ENCODE measurements at places on chromosomes 4 and X.

GRCh38 chr4:24137671-24138601 lies 248.1 kb upstream of the PPARGC1A start:
- DNase-seq: no peak

- DNase-seq: no peak
Measured at GRCh38 chrX:149074398-149074797, 430.7 kb downstream of the IDS start.

GRCh38 chr4:99715286-99715685 lies 57.7 kb upstream of the C4orf54 start:
- no peak for DNase-seq

DNA sequence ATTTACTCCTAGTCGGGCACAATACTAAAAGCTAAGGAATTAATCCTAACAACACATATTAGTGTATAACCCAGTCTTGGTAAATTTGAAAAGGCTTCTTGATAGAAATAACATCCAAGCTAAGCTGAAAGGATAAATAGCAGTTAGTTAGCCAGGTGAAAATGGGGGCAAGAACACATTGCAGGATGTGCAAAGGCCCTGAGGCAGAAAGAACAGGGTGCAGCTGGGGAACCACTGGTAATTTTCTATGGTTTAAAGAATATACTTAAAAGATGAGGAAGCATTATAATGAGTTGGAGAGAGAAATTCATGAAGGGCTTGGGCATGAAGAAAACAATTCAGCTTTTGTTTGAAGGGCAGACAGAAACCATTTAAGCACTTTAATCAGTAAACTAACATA lies 689.0 kb downstream of the ADGRL3 start:
- DNase-seq: no peak

DNA sequence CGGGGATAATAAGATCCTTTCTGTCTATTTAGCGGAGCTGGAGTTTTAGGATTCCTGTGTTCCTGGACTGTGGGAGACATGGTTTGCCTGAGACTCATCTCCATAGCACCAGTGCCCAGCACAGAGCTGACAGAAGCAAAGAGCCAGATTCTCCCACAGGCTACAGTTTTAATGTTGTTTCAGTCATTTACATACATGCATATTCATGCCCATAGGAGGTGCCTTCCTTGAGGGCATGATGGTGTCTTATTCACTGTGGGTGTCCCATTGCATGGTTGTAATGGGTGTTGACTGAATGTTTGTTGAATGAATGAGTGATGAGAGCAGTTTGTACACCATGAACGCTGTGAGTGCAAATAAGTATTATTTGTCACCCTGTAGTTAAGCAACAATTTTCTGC lies 260.6 kb downstream of the EVC2 start:
- DNase-seq: no peak

DNA sequence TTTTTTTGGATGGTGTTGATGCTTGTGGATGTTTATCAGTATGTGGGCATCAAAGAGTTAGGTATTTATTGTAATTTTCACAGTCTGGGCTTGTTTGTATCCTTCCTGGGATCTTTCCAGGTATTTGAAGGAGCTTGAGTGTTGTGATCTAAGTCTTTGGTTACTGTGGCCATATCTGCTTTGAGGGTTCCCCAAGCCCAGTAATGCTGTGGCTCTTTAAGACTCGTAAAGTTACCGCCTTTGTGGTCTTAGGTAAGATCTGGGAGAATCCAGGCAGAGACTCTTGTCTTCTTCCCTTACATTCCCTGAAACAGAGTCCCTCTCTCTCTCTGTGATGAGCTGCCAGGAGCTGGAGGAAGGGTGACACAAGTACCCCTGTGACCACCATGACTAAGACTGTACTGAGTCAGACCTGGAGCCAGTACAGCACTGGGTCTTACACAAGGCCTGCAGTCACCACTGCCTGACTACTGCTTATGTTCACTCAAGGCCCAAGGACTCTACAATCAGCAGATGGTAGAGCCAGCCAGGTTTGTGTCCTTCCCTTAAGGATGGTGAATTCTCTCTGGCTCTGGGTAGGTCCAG lies 62.2 kb downstream of the FMR1NB start:
- DNase-seq: no peak

- no peak for DNase-seq
Measured at GRCh38 chr4:38574559-38575333, 89.3 kb upstream of the KLF3 start.

DNA sequence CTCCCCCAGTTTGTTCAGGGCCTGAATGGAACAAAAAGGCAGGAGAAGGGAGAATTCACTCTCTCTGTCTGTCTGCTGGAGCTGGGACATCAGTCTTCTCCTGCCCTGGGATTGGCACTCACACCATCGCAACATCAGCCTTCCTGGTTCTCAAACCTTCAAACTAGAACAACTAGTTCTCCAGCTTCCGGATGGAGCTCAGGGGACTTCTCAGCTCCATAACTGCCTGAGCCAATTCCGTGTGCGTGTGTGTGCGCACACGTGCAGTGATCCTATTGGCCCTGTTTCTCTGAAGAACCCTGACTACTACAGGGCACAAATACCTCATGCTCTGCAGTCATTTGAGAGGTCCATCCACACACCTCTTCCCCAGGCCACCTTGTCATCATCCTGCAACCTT lies 18.7 kb upstream of the MAN2B2 start:
- DNase-seq: no peak

GRCh38 chr4:102139132-102139573 lies 206.1 kb downstream of the SLC39A8 start:
- no peak for DNase-seq

GRCh38 chrX:68842351-68842750 lies 13.5 kb downstream of the EFNB1 start:
- no peak for DNase-seq

DNA sequence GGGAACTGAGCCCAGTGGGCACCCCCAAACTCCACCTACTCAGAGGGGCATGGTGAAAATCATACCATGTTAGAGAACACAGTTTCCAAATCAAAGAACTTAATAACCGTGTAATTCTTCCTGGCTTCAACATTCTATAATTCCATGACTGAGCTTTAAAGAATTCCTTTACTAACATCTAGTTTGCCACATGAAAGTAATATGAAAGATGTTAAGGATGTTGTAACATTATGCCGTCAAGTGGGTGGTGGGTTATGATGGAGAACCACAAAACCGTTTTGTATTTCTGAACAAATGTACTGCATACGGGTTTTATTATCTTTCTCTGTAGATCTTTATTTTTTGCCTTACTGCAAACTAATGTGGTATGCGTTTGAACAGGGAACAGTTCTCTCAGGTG lies 549.0 kb upstream of the MAGEB2 start:
- DNase-seq: no peak

DNA sequence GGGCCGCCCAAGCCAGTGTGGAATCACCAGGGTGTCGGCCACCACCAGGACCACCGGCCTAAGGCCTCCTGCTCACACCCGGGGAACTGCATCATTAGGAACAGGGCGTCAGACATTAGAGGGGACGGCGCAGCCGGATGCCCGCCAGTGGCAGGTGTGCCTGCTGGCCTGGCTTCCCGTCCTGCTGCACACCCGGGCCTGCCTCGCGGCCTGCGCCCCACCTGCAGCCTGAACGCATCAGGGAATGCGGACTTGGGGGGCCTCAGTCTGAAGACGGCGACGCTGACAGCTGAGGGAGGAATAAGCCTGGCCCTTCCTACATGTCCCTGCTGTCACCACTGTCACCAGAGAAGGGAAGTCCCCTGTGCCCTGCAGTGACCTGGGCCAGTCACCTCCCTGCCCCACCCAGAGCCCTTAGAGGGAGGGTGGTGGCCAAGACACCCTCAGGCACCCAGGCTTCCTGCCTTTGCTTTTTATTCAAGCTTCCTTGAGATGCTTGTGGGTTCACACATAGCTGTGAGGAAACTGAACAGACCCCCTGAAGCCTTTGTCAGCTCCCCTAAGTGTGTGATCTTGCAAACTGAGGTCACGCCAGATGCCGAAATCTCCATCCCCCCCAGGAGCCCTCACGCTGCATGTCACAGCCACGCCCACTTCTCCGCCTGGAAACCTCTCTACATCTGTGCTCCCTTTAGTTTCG lies 3.2 kb downstream of the DGKQ start:
- DNase-seq: no peak

DNA sequence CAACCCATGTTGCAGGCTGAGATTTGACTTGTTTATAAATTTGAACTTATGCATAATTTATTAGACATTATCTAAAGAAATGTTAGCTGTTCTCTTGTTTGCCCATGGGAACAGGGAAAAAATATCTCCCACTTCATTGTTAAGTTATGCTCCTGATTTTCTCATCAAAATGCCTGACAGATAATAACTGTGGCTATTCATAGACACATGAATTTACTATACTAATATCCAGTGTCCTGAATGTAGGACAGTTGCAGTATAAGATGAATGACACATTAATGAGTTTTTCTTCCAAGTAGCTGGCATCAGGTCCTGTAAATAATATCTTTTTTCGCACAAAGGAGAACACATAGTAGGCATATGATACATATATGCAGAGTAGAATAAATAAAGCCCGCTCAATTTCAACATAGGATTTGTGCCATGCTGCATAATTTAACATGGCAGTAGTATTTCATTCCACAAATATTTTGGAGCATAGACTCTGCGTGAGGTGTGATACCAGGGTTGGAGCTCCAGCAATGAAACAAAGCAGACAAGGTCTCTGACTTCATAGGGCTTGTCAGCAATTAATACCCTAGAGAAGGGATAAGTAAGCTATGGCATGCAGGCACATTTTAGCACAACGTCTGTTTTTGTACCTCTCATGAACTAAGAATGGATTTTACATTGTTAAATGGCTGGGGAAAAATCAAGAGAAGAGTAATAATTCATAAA lies 40.4 kb upstream of the DDX53 start:
- no peak for DNase-seq

DNA sequence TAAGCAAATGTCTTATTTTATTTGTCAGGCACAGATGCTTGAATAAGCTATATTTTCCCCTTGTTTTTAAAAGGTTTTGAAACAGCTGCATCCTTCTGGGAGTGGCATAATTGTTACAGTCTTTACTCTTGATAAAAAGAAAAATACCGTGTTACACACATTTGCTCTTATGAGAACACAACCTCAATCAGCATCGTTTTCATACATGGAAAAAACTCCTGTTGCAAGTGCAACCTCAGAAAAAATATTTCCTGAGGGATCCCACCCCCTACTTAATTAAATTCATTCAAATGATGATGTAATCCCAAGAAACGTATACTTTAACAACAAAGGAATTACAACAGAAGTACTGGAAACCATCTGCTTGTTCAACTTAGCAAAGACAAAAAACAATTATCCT lies 58.6 kb downstream of the SMAD1 start:
- DNase-seq: no peak

- DNase-seq: no peak
Measured at GRCh38 chr4:89099034-89099433, 12.3 kb upstream of the TIGD2 start.

DNA sequence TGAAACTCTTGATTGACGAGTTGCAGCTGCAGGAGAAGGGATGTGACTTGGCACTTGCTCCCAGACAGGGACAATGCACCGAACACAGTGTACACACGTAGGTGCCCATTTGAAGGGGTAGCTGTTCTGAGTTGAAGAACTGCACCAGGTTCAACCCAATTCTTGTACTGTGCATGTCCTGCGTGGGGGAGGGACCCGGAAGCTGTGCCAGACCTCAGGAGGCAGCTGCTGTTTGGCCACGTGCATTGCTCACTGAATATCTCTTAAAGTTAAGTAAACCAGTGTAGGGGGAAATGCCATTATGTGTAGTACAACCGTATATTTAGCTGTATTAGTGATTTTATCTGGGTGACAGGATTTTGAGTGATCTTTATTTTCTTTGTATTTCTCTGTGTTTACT lies 12.0 kb upstream of the RBBP7 start:
- DNase-seq: no peak

- DNase-seq: no peak
Measured at GRCh38 chrX:71930298-71930697, 19.7 kb downstream of the NHSL2 start.

DNA sequence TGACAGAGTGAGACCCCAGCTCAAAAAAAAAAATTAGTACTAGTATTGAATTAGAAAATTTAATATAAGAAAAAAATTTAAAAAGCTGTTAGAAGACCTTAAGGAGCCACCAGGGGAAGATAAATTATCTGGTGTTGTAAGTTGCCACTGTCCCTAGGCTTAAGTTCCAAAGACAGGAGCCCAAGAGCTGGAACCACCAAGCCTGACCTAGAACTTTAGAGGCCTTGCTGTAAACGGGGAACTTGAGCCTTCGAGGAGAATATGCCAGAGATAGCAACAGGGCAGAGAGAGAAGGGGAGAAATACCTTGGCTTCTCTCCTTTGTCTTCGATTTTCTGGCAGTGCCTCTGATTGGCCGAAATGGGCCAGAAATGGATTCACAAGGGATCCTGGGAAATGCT lies 8.9 kb downstream of the USP53 start:
- no peak for DNase-seq

- no peak for DNase-seq
Measured at GRCh38 chr4:138005486-138005885, 236.7 kb downstream of the SLC7A11 start.

DNA sequence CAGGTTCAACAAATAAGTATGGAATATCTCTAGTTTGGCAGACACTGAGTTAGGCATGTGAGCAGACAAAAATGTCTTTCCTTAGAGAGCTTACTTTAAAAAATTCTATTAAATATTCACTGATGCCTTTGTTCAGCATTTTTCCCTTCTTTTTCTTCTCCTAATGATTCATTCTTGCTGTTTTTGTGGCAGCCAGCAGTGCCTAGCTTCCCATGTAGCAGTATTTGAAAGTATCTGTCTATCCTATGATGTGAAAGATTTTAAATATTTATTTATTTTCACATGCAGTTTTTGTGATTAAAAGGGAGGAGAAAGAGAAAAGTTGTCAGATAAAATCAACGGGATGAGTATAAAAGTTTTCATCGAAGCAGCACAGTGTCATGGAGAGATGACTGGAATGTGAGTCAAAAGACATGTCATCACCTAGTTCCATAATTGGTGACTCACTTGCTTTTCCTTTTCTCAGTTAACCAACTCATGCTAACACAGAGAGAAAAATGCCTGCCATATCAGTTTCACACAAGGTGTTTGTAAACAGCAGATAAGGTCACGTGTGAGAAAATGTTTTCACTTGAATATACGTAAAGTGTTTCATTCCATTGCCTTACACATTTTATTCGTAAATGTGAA lies 69.8 kb downstream of the BMPR1B start:
- no peak for DNase-seq

- no peak for DNase-seq
Measured at GRCh38 chrX:69142788-69143469, 22.3 kb downstream of the PJA1 start.

DNA sequence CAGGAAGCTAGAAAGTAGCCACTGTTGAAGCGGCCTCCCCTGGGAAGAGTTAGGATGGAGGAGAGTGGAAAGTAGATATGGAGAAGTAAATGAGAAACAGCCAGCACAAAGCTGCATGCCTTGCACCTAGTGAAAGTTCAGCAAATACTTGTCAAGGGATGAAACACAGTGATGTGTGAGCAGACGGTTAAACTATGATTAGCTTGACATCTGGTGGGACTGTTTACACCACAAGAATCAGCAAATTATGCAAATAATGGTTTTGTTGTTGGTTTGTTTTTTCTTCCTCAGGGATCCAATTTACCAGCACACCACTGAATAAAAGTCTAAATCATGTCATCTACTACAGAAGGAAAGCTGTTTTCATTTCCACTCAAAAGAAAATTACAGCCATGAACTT lies 87.1 kb downstream of the CORIN start:
- DNase-seq: no peak
